ENCODE measurements at places on chromosomes 5 and 9.

- no peak overlapping the region for H3K4me3 ChIP-seq
- H3K27ac ChIP-seq: no peak overlapping the region
- peaks cover 49% of the 10 kb centered on the region for H3K4me1 ChIP-seq
- DNase-seq: no peak
Measured at GRCh38 chr5:78889369-78890140, 95.6 kb downstream of the ARSB start.

DNA sequence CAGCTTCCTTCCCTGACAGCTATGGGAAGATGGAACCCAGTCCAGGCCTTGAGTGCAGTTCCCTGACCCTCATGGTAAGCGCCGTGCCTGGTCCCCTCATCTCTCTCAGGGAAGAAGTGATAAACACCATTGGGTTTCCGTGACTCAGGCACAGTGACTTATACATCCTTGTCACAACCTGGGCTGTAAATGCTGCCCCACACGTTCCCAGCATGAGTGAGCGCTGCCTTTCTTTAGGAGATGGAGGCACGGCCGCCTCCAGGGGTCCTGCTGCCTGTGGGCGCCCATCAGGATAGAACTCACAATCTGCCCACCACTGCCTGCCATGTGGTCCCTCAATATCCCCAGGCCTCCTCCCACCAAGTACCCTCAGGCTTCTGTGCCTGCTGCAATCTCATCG is 8.3 kb upstream of the NKD2 start:
- DNase-seq: no peak
- peaks cover 6% of the 10 kb centered on the region for H3K4me1 ChIP-seq
- peaks cover 22% of the 10 kb centered on the region for H3K27me3 ChIP-seq
- H3K36me3 ChIP-seq: no peaks in the 10 kb centered on the region
- H3K27ac ChIP-seq: no peak overlapping the region

DNA sequence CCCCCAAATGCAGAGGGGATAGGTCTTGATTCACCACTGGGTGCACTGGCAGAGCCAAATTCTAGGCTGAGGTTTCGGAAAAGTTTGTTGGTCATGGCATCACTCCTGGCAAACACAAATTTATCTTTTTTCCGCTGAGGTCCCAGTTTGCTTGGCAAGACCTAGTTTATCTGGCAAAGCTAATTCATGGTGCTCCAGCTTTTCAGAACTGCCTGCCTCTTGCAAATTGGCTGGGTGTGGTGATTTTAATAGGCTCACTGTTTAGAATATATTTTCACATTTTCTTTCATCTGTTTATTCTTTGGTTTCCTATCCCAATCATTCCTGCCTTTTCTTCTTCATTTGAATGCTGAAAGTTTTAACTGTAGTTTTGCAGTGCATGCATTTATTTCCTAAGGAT is 50.5 kb upstream of the MAMDC2 start:
- no peak overlapping the region for H3K4me3 ChIP-seq
- no peaks in the 10 kb centered on the region for H3K4me1 ChIP-seq
- no peak overlapping the region for H3K27ac ChIP-seq
- peaks cover 6% of the 10 kb centered on the region for H3K27me3 ChIP-seq

GRCh38 chr9:128389395-128390149 is 18.4 kb downstream of the URM1 start:
- no peaks in the 10 kb centered on the region for H3K4me1 ChIP-seq
- H3K27me3 ChIP-seq: no peaks in the 10 kb centered on the region
- no peak for DNase-seq
- no peak overlapping the region for H3K4me3 ChIP-seq
- peaks cover 68% of the 10 kb centered on the region for H3K36me3 ChIP-seq
- H3K27ac ChIP-seq: no peak overlapping the region

Measured in activated B cell treated with CpG ODN at 0.5 μM for 24 hours (primary cell).